Osteoblast (primary cell): ENCODE measurements at places on chromosomes 1 and 21. TPM values are rescaled to one million over a fixed set of nuclear protein-coding genes. Genes with fewer than 3 reads are reported as not detected.

The SELL gene
- total RNA-seq, result under 0.01 TPM in 2 replicates

The PALMD gene
- total RNA-seq, result 2.5 and 5.6 TPM in 2 replicates

The FOXD2 gene
- 0.59 and 0.72 TPM in 2 replicates for total RNA-seq

The SLC6A9 gene
- 18.5 and 19.4 TPM in 2 replicates for total RNA-seq

The TSTD1 gene
- total RNA-seq, result 0.72 and 1.8 TPM in 2 replicates
